ENCODE measurements at places on chromosomes 4 and X.

GRCh38 chrX:44291468-44292092 is 51.9 kb downstream of the EFHC2 start:
- no peak for DNase-seq

DNA sequence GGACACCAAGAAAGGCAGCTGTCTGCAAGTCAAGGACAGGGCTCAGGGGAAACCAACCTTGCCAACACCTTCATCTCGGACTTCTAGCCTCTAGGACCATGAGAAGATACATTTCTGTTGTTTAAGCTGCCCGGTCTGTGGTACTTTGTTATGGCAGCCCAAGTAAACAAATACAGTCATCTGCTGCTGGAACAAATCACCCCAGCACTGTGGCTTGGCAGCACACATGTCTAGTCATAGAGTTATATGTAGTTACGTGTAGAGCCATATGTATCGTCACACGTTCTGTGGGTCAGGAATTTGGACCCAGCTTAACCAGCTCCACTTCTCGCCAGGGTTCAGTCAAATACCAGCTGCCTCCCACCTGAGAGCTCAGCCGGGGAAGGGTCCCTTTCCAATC is 2.5 kb downstream of the HTT-AS start:
- no peak for DNase-seq

DNA sequence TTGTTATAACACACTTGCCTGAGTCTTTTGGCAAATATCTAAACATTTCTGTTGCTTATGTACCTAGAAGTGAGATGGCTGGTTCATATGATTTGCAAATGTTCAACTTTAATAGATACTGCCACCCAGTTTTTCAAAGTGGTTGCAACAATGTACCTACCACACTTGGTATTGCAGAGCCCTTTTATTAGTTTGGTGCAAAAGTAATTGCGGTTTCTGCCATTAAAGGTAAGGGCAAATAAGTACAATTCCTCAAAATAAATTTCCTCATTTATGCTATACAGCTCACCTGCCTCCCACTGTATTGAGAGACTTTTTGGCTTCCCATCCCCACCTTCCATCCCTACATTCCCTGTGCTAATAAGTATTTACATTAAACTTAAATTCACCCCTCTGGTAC is 47.7 kb upstream of the COL25A1 start:
- no peak for DNase-seq

DNA sequence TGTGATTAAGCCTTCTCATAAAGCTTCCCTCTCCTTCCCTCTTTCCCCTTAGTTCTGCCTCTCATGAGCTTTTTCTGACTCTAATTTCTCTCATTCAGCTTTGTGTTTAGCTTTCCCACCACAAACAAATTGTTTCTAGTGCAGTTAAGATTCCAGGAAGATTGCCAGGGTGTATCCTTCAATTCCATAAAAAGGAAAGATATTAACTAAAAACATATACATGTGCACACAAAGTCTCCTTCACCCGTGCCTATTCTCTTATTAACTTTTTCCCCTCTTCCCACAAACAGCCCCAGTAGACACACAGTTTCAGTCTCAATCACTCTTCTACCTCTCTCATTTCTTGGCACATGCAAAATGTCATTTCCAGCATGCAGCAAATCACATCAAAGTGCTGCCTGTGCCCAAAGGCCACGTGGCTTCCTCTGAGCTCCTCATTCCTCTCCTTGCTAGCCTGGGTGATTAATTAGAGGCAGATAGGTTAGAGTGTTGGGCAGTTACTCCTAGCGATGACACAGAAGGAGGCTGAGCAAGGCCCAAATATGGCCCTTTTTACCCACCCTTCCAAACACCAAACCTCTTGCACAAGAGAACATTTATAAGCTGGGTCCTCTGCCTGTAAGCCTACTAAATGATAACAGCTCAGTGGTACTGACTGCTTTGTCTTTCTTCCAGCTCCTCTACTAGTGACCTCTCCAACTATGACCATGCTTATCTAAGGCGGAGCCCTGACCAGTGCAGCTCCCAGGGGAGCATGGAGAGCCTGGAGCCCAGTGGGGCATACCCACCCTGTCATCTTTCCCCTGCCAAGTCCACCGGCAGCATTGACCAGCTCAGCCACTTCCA is 159.6 kb downstream of the SOWAHB start:
- DNase-seq: no peak

- DNase-seq: peak; percentile 35
These were observed 53.2 kb downstream of the ADGRA3 start for GRCh38 chr4:22462688-22463087.

DNA sequence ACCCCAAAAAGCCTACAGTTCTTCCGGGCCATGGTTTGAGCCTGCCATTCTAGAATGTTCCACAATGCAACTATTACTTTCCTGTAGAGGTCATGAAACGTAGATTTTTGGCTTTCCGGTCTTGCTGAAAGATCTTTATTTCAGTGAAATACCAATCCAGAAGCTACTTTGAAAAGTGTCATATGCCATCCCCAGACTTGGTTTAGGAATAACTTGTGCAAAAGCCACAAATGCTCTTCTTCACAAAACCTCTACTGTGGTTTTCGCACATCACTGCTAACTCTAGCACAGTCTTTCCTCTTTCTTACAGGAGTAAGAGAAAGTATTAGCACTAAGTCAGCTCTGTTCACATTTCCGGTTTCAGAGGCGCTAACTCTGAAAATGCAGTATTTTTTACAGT is 12.7 kb upstream of the CD40LG start:
- DNase-seq: no peak

DNA sequence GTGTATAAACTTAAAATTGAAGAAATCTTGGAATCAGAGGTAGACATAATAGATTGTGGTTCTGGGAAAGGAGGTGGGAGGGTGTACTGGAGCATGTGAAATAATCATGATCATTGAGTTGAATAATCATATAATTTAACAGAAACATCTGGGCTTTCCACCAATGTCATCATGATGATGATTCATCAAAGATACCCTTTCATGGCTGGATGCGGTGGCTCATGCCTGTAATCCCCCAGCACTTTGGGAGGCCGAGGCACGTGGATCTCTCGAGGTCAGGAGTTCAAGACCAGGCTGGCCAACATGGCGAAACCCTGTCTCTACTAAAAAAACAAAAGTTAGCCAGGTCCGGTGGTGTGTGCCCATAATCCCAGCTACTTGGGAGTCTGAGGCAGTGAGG is 6.7 kb upstream of the RUFY3 start:
- DNase-seq: no peak

- DNase-seq: no peak
These were observed 657 bp downstream of the TCEAL8 start for GRCh38 chrX:103254171-103254824.

GRCh38 chr4:154569028-154569427 is 6.2 kb downstream of the FGB start:
- DNase-seq: no peak

DNA sequence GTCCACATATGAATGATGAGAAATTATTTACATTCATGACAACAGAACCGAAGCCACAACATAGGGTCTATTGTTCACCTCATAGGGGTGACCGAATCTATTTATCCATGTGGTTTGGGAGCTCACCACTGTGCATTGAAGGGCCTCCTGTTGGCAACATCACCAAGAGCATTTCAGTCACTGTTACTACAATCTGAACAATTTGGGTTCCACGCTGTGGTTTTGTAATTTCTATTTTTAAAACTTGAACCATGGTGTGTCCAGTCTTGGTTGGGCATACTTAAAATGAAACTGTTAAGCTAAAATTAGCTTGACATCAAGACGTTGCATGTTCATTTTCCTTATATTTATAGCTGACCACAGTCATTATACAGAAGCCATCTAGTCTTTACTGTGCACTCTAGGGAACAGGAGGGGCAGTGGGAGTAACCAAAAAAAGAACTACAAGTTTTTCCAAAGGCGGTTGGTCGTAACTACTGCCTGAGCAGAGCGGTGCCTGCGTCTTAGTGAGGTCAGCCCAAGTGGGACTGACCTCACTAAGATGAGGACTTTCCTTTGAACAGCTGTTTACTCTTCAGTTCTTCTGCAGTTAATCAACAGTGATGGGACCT is 192.1 kb downstream of the SPRY1 start:
- no peak for DNase-seq

- DNase-seq: peak; percentile 57
These were observed 54.0 kb downstream of the JADE1 start for GRCh38 chr4:128863312-128864075.

- no peak for DNase-seq
These were observed 1639.6 kb upstream of the PCDH10 start for GRCh38 chr4:131509521-131509920.
